ENCODE measurements at places on chromosomes 2 and 18.

GRCh38 chr2:200523158-200523557 is 2.8 kb upstream of the SGO2 start:
- no peak for DNase-seq

DNA sequence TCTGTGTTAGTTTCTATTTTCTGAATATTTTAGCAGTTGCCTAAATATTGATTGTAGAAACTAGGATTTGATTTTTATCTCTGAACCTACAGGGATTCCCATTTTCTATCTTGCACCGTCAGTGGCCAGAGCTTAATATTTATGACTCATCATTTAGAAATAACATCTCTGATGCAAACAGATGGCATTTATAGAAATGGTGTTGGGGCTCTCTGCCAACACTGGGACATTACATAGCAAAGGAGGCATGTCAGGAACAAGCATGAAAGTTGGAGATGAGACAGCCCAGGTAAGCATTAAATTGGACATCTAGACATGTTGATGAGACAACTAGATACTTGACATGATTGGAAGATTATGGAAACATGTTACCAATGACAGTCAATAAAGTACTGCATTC is 165.3 kb upstream of the SYT4 start:
- DNase-seq = no peak

DNA sequence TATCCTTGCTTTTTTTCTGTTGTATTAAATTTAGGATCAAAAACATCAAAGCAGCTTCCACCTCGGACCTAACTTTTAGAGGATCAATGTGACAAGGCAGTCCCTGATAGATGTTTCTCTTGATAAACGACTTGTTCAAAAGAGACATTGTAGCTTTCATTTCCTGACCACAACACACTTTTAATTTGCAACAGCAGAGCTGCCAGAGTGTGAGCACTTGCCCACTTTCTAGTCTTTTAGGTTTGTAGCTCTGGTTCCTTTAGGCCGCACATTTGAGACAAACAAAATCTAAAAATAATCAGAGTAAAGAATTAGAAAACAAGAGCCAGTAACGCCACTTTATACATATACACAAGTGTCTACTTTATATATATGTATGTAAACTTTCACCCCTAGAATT is 3.1 kb downstream of the FIGN start:
- peak; percentile 38 for DNase-seq

- DNase-seq = no peak
These were observed 132.1 kb upstream of the EPC2 start for GRCh38 chr2:148512501-148512900.

DNA sequence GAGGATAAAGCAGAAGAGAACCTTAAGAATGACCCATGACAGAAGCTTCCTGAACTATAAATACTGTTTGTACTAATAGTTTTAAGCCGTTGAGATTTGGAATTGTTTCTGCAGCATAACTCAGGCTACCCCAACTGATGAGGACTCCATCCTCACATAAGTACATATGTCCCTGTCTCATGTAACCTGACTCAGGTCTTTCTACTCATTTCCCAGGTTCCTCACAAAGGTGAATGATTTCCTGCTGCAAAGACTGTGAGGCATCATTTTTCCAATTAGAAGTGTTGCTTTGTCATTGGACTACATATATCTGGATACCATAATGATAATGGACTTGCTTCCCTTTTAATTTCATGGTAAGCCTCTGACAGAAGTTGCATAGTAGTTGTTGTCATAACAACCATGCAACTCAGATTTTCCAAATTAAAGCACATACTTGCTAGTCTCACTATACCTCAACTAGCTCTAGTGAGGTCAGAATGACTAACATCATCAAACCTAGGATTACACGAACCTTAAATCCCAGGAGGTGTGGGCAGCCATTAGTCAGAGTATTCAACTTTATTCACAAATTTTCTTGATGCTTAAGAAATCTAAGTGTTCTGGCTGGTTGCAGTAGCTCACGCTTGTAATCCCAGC is 38.0 kb upstream of the NEDD4L start:
- DNase-seq = no peak

GRCh38 chr18:34650121-34650545 is 60.0 kb upstream of the DTNA start:
- no peak for DNase-seq

DNA sequence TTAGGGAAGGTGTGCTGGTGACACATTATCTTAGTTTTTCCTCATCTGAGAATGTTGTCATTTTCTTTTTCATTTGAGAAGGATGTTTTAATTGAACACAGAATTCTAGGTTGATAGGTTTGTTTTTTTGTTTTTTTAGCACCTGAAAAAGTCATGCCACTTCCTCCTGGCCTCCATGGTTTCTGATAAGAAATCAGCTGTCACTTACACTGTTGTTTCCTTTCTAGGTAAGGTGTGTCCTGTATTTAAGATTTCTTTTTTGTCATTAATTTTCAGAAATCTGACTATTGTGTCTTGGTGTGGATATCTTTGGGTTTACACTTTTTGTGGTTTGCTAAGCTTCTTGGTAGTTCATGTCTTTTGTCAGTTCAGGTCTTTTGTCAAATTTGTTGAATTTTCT is 99.3 kb downstream of the ROCK1 start:
- no peak for DNase-seq

DNA sequence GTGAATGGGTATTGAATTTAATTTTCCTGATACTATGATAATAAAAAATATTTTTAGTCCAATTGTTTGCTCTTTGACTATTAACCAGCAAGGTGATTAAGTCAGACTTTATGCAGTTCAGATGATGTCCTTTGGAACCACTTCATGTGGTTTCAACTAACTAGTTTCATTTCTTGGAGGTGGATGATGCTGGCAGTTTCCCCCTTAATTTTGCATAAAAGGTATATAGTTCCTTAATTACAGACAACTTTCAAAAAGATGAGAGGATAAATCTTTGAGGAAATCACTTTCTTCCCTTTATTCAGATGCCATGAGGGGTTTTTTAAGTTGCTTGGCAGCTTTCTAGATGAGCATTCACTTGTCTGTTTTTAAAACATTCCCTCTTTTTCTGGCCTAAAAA is 223.1 kb downstream of the PHLPP1 start:
- peak; percentile 60 for DNase-seq

GRCh38 chr2:224359569-224359968 is 42.3 kb downstream of the FAM124B start:
- DNase-seq = peak; percentile 21

- DNase-seq = no peak
These were observed 52.2 kb downstream of the TPGS2 start for GRCh38 chr18:36776650-36777049.

DNA sequence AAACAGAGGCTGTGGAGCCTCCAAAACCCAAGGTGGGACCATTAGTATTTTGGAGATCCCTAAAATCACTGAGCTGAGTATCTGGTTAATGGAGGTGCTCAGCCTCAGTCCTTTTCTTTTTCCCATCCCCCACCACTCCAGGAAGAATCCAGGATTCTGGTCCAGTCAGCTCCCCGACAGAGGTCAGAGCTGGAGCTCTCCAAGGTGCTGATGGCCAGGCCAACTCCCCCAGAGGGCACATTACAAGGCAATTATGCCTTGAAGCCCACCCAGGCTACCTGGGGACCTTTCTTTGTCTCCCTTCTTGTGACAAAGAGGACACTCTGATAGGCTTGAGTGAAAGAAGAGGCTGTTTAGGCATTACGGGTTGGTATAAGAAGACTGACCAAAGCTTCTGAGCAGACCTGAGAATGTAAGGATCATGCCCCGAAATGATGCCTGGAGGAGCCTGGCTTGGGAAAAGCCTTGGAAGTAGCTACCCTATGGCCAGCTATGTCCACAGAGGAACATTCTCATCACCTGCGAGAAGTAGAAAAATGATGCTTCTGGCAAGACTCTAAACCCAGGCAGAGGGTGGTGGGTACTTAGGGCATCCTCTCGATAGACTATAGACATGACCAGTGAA is 102.5 kb upstream of the LDAH start:
- DNase-seq = peak; percentile 11

GRCh38 chr2:34724107-34724506 is 1125.0 kb upstream of the FAM98A start:
- DNase-seq = no peak

GRCh38 chr2:192729369-192729768 is 534.6 kb upstream of the TMEFF2 start:
- DNase-seq = no peak

DNA sequence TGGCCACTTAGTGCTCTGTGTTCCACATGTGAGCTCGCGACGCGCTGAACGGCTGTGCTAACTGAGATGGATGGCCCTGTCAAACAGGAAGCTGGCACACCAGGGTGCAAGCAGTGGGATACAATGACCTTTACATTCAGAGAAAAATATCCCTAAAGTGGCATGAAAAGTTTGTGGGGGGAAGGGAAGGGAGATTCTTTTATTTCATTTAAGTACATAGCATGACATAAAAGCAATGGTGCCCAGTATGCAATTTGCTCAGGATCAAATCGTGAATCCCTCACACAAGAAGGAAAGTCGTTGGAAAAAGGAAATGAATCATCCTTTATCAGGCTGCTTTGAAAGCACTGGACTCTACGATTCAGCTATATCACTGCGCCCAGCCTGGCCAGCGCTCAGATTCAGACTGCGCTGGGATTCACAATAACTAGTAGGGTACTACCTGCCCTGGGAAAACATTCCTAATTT is 26.0 kb downstream of the SATB2 start:
- no peak for DNase-seq

GRCh38 chr2:130327703-130328527 is 14.8 kb upstream of the IMP4 start:
- no peak for DNase-seq

DNA sequence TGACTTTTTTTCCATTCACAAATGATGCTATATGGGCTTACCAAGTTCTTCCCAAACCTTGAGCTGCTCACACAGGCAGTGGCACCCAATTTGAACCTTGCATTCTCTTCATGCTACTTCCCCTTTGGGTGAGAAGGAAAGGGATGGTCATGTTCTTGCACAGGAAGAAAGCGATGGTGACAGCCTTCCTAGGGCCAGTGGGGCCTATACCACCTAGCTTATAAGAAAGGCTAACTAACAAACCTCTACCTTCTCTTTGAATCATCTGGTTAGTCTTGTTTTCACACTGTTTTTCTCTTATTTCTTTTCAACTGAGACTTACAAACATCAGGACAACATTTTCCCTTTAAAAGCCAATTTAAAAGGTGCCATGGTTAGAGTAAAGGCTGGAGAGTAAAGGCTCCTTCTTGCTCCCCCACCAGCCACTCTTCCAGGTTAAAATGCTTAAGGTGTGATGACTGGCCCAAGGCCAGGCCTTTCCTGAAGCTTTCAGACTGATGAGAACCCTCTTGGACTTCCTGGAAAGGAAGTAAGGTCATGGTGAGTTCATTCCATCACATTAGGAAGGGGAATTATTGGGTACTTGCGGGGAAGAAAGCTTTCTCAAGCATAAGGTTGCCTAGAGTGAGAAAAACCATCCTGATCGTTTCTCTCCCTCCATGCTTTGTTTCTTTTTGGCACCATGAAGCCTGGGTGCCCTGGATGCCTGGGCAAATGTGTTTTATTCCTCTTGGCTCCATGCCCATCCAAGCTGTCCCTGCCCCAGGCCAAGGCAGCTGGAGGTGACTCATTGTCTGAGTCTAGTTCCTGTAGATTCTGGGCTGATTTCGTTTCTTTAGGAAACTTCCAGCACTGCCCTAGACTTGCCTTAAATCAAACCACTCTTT is 41.4 kb upstream of the ITGB6 start:
- no peak for DNase-seq

GRCh38 chr18:58887613-58887963 is 22.9 kb downstream of the ZNF532 start:
- peak; percentile 77 for DNase-seq

- DNase-seq = no peak
These were observed 21.2 kb downstream of the OSR1 start for GRCh38 chr2:19337202-19337601.

- DNase-seq = no peak
These were observed 251.6 kb downstream of the BCL2 start for GRCh38 chr18:63067939-63068338.

DNA sequence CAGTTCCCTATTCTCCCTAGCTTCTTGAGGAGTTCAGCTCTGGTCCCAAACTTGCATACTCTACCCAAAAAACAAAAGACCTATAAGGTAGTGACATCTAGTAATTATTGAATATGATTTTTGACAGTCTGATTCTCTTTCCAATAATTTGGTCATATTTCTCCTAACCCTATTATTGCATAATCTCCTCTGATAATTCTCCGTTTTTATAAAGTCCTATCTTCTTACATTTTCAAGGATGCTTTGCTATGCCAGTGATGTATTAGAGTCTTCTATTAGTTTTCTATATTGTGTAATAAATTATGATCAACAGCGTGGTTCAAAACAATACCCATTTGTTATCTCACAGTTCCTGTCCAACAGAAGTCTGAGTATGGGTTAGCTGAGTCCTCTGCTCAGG is 426.3 kb downstream of the BCL11A start:
- no peak for DNase-seq

DNA sequence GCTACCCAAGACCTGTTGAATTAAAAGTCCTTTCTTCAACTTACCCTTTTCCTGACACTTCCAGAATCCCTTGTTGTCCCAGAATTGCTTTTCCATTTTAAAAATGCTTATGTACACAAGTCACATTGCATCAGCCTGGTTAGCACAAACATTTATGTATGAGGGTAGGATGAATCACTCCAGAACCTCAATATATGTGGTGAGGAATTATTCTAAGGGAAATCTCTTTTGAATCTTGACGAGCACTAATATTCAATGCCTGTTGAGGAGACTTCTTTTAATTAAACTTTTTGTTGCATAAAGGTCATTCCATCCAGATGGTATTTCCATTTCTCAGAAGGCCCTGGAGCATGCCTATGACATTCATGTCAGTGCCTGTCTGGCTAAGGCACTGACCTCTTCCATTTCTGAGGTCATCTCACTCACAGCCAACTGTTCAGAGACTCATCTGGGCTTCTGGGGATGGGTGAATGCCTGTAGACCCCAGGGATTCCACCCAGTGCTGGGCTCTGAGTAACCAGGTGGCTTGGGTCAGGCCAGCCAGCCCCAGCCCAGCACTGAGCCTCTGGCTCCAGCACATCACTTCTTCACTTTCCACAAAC is 28.2 kb downstream of the ACMSD start:
- no peak for DNase-seq

DNA sequence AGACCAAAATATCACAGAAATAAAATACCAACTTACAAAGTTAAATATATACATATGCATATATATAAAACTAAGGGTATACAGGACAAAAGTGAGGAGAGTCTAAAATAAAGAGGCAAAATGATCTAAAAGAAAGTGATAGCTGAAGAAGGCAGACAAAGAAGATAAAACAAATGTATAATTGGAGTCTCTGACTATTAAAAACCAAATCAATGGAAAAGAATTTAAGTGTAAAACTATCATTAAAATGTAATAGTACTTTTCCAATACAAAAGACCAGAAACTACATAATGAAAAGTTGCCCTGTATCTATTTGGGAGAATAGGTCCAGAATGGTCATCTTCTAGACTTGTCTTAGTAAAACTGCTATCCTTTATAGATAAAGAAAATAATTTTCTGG is 267.4 kb upstream of the KLHL14 start:
- DNase-seq = no peak

- no peak for DNase-seq
These were observed 9.3 kb upstream of the PTMA start for GRCh38 chr2:231699006-231699405.

- DNase-seq = no peak
These were observed 167.0 kb upstream of the HAAO start for GRCh38 chr2:42959234-42960001.

Measured in MM.1S (cell line).